ENCODE measurements at places on chromosomes 4 and X.

DNA sequence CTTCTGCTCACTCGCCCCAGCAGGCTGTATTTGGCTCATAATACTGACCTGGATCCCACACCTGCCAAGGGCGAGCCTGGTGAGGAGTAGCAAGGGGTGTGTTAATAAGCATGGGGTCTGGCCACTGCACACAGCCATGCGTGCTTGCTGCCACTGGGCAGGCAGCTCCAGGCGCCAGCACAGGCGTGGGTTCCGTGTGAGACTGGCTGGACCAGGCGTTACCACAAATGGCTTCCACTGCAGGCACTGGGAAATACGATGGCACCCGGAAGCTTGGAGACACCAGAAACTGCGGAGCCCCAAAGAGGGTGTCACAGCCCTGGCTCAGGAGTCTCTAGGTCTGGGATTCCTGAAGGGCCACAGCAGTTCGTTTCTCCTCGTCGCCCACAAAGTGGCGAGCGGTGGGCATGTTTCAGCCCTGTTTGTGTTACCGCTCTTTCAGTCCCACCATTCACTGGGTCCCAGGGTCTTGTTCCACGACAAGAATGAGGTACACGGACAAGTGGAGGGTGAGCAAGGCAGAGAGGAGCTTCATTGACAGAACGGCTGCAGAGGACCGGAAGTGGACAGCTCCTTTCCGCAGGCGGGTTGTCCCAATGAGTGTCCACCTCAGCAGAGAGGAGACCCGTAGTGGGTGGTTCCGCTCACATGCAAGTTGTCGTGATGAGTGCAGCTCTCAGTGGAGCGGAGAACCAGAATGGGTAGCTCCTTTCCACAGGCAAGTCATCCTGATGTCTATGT, 428.9 kb downstream of the EPHA5 start:
- DNase-seq, result no peak

DNA sequence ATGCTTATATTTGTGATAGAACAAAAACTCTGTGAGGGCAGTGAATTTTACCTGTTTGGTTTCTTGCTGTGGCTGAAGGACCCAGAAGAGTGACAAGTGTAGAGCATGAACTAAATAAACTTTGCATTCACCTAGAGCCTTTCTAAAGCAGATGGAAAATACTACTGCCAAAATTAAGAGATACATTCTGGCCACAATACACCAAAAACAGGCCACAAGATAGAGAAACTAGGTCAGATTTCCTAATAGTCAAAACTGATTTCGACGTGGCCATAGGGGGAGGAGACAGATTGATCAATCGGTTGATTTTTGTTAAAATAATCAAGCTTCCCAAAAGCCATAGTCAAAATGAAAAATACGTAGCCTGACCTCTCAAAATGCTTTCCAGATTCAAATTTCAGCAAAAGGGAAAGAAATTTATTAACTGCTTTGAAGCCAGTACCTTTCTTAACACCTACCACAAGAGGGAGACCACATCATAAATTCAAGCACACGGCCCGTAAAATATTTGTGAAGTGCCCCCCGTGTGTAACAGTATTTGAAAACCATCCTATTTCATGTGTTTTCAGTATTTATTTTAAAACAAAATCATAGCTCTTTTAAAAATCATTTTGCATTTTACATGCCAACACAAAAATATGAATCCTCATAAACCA, 132.4 kb downstream of the CORIN start:
- DNase-seq, result peak; percentile 10

DNA sequence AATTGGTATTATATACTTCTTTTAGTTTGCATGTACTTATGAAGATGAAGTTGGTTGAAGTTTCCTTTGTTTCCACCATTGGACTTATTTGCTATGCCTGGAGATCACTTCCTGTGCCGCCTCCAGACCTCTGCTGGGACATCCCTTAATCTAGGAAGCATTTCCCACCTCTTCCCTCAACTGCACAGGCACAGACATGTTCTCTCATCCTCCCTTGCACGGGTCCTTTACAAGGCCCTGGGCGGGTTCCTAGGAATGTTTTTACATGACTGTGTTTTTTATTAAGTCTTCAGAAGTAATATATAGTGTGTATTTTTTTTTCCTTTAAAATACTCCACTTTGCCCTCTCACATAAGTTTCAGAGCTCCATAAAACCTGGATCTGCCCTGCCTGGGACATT, 51.0 kb downstream of the TMEM131L start:
- no peak for DNase-seq

- no peak for DNase-seq
These were observed 738.3 kb upstream of the TENM3 start for GRCh38 chr4:181504924-181505323.

- DNase-seq, result no peak
These were observed 44.5 kb upstream of the WDR1 start for GRCh38 chr4:10161146-10161545.

DNA sequence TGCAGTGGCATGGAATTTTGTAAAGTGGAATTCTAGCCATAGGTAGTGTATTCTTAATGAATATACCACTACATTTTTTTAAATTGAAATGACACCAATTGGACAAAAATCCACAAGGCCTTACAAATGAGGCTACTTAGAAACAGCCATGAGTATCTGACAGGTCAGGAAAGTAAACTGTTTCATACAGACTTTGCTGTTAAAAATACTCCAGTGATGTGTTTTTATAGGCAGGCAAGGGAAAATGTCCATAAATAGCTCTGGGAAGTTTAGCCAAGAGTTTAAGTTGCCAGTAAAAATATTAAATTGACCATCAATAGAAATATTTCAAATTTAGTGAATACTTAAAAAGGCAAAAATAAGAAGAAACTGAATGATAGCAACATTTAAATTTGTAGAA, 41.8 kb upstream of the PDLIM5 start:
- DNase-seq, result no peak

GRCh38 chrX:69320116-69320515, 154.9 kb upstream of the PJA1 start:
- no peak for DNase-seq

- DNase-seq, result no peak
These were observed 18.7 kb downstream of the FLNA start for GRCh38 chrX:154355776-154356140.

DNA sequence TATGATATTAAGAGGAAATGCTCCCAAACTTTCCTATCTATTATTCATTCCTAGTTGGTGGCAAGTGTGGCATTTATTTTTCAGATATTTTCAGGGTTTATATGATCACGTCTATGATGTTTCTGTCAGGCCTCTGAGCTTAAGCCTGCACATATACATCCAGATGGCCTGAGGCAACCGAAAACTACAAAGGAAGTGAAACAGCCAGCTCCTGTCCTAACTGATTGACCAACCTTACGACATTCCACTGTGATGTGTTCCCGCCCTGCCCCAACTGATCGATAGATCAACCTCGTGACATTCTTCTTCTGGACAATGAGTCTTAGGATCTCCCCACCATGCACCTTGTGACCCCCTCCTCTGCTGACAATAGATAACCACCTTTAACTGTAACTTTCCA, 67.6 kb upstream of the CTSO start:
- DNase-seq, result no peak

DNA sequence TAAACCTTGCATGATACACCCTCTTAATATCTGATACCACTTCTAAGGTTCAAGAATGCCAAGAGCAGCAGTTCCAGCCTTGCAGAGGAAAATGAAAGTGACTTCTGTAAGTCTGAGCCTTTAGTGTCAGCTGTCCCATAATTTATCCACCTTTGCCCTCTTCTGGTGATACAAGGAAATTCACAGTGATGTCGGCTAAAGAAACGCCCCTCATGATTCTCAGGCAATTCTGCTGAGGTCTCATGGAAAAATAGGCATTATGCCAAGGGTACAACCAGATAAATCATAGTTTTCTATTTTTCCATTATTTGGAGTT, 172.2 kb upstream of the CXCL13 start:
- peak; percentile 26 for DNase-seq

DNA sequence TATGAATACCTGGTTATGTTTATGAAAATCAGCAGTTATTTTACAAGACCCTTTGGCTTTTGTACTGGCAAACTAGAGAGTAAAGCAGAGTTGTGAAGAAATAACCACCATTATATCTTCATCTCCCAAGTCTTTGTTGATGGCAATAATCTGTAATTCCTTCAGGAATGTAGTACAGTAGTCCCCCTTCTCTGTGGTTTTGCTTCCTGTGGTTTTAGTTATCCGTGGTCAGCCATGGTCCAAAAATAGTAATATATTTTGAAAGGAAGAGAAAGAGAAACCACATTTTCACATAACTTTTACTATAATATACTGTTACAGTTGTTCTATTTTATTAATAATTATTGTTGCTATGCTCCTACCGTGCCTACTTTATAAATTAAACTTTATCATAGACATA, 27.8 kb downstream of the BANK1 start:
- DNase-seq, result no peak

DNA sequence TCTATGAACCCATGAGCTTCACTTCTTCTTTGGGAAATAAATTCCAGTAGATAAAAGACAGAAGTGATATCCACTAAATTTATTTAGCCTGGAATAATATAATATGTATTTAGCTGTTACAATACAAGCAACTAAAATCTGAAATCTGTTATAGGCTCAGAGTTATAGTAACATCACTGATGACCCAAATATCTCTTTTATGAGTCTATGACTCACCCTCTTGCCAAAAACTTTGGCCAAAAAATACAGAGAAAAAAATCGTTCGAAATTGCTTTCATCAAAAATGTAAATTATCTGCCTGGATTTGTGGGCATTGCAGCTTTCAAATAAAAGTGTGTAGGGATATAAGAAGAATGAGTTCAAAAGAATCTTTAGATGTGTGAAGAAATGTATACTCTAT, 89.4 kb upstream of the DKK2 start:
- no peak for DNase-seq

- no peak for DNase-seq
These were observed 371.1 kb upstream of the NDST4 start for GRCh38 chr4:115484479-115484878.

GRCh38 chrX:53435997-53436396, 1.8 kb upstream of the HSD17B10 start:
- DNase-seq, result peak; percentile 35

DNA sequence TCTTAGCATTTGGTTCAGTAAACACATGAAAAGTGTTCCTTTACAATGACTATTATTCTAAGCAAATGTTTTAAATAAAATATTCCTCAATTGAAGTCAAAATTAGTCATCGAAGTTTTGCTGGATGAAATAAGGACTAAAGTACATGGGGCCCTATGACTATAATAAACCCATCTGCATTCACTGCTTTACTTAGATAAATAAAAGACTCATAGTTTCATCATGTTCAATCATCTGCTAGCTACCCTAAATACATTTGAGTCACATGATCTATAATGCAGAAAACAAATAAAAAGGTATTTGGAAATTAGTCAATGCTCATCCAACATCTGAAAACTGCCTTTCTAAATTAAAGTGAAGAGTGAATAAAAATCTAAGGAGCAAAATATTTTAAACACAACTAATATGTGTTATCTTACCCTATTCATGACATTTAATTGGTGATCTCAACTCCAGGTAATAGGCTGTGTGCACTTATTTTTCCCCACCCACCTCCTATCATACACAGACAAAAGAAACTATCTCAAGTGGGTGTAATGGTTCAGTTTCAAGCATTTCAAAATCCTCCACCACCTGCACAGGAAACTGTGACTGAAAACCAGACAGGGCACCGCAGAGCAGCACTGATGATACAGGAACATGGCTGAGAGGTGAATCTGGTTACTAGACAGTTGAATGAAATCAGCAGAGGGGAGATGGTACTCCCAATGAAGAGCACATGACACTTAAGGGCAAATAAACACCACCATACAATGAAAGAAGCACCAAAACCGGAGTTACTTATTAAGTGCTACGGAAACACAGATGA, 78.6 kb downstream of the CAMK2D start:
- no peak for DNase-seq

DNA sequence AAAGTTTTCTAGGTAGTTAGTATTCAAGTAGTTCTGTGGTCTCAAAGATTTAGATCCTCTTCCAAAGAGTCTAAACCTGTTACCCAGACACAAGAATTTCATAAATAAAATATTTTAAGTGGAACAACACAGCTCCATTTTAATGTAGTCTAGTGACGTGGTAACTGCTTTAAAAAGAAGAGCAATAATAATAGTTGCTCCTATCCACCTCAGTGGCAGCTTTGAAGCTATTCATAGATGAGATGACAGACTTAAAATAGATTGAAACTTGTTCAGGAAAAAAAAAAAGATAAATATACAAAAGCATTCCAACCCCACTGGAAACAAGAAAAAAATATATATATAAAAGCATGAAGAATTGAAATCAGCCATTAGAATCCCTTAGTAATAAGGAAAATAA, 14.6 kb downstream of the SCOC start:
- DNase-seq, result no peak

DNA sequence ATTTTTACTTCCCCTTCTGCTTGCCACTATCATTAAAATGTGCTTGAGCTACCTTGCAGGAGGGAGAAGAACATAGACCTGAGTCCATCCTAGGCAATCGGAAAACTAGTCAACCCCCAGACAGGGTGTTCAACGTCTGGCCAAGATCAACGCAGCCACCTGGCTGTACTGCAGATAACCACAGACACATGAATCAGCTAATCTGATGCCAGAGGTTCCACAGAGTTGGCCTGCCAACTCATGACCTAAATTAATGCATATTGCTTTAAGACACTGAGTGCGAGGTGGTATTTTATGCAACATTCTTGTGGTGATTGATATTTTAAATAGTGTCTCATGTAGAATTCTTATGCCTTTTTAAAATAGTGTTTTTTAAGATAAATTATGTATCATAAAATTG, 1283.8 kb upstream of the PABPC4L start:
- no peak for DNase-seq

DNA sequence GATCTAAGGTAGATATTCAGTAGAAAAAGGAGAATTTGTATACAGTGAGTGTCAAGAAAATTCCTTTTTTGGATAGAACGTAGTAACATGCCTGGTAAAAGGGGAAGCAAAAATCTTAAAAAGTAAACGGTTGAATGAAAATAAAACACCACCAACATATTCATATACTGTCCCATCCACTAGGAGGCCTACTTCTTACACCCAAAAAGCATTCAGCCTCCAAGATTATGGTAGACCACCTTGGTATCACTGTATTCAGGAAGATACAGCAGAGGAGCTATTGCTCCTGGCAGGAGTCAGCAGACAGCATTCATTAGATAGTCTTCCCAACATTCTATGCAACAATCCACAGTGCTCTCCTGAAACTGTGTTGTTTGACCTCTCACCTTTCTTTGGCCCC, 274.6 kb upstream of the MAGEB2 start:
- DNase-seq, result no peak

GRCh38 chrX:38929966-38930421, 128.7 kb downstream of the MID1IP1 start:
- no peak for DNase-seq

- no peak for DNase-seq
These were observed 879.3 kb upstream of the SLIT2 start for GRCh38 chr4:19372390-19372789.
